ENCODE measurements at places on chromosomes 3 and 15.

- DNase-seq, result no peak
These were observed 57.9 kb downstream of the RORA start for GRCh38 chr15:61171209-61171608.

DNA sequence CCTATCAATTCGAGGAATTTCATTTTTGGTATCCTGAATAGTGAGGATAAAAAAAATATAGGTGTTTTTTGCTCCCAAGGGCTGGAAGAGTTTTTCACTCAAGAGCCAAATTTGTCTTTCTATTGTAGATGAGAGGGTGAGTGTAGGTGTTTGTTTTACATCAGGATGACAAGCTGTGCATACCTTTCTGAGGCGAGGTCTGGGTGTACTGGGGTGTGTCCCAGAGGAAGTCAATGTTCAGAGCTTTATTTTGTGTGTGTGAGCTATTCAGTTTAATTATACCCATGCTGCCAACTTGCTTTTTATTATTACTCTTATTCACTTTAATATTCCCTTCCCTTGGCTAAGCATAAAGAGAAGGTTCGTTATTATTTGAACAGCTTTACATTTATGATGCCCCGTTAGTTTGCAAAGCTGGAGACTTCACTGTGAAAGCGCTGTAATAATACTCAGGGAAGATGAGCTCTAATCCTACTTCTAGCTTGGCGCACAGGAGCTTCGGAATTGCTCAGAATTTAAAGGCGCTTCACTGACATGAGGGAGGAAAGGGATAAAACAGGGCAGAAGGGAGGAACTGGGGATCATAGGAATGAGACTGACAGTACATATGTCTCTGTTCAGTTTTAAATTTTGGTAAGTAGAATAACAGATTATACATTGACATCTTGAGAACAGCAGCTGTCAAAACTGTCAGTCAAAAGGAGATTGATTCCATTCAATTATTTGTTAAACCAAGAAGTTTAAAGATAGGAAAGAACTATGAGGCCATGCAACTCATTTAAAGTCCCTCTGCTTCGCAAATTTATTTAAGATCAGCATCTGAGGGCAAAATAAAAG, 117.7 kb upstream of the TP63 start:
- DNase-seq, result no peak

- peak; percentile 26 for DNase-seq
These were observed at the start of gene PLCD1 for GRCh38 chr3:38029400-38030125. Gene PLCD1, minus strand, starts transcription at chr3:38029642. Its CDS starts 103 bp downstream, at chr3:38029539.

DNA sequence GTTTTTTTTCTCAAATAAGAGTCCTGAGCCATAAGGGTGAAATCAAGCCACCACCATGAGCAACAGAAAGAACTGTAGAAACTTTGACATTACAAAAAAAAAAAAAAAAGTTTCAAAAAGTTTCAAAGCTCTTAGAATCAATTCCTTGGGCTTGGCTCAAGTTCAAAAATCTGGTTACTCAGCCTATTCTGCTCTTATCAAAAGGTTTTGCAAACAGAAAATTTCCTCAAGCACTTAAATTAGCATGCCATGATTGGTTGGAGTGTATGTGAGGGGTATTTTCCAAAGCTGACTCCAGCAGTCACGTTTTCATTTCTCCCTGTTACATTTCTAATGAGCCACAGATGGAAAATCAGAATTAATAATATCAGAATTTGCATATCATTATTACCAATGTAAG, 12.1 kb upstream of the PEX5L start:
- no peak for DNase-seq

- DNase-seq, result no peak
These were observed 77.5 kb downstream of the IGF1R start for GRCh38 chr15:98725874-98726273.

DNA sequence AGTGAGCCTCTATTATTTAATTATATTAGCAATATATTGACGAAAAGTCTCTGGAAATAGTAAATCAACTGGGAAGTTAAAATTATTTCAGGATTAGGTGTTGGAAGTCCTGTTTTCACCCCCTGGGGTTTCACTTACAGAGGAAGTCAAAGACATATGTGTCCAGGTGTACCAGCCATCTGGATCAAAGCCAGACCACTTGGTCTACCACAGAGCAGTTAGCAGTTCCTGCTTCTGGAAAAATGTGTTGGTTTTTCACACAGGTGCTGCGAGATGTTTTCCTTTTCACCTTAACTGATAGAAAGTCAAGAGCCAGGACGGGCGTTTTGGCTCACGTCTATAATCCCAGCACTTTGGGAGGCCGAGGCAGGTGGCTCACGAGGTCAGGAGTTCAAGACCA, 13.1 kb downstream of the MME start:
- no peak for DNase-seq

- no peak for DNase-seq
These were observed 512.6 kb upstream of the NAALADL2 start for GRCh38 chr3:174346571-174346970.

DNA sequence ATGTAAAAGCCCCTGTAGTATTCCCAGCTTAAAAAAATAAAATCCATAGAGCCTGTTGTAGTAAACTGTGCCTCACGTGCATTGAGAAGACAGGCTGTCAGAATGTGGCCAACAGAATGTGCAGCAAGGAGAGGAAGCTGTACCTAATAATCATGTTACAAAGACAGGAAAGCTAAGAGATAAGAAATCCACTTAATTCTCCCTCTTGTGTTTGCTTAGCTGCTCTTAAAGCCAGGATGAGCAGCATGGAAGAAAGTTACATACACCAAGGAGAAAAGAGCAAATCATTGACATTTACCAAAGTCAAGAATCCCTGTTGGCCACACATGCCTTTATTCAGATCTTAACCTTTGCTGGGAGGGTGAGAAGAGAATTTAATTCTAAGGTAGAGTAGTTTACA, 85.9 kb downstream of the TNIK start:
- DNase-seq, result no peak

DNA sequence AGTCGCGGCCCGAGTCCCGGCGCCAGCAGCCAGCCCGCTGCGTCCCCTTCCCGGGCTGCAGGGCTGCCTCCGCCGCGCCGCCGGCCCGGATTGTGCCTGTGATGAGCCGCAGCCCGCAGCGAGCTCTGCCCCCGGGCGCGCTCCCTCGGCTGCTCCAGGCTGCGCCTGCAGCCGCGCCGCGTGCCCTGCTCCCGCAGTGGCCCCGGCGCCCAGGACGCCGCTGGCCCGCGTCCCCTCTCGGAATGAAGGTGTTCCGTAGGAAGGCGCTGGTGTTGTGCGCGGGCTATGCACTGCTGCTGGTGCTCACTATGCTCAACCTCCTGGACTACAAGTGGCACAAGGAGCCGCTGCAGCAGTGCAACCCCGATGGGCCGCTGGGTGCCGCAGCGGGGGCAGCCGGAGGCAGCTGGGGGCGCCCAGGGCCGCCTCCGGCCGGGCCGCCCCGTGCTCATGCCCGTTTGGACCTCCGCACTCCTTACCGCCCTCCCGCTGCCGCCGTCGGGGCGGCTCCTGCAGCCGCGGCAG, 1.2 kb downstream of the CHST2 start:
- peak; percentile 33 for DNase-seq

GRCh38 chr3:138825336-138825735, 9.4 kb downstream of the PIK3CB start:
- DNase-seq, result no peak

DNA sequence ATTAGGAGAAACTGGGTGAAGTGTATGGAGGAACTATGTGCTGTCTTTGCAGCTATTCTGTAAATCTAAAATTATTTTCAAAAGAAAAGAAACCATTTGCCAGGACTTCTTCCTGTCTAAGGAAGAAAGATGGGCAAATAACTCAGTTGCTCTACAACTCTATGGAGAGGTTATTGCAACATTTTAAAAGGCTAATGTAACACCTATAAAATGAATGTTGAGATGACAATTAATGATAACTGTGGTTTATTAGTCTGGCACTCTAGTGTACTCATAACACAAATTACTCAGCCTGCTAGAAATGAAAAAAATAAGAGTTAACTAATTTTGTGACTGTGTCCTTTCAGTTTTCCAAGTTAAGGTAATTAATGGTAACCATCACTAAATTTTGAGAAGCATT, 32.3 kb downstream of the SLC4A7 start:
- no peak for DNase-seq

- DNase-seq, result no peak
These were observed 12.6 kb upstream of the ZBTB47 start for GRCh38 chr3:42640771-42641370.

DNA sequence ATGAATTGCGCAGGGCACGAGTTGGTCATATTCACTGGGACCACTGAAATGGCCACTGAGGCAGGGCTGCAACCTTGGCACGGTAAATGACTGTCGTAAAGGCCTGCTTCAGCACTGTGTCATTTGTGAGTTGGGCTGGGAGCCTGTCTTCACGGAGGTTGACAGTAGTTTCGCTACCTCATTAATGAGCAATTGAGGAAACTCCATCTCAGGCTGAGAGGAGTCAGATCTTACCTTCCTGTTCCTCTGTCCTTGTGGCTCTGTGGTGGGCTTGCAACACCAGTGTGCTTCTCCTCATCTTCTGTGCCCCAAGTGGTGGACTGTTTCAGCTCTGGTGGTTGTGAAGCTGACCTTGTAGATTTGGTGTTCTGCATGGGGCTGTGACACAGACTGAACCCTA, 80.1 kb upstream of the EIF1B start:
- DNase-seq, result no peak

DNA sequence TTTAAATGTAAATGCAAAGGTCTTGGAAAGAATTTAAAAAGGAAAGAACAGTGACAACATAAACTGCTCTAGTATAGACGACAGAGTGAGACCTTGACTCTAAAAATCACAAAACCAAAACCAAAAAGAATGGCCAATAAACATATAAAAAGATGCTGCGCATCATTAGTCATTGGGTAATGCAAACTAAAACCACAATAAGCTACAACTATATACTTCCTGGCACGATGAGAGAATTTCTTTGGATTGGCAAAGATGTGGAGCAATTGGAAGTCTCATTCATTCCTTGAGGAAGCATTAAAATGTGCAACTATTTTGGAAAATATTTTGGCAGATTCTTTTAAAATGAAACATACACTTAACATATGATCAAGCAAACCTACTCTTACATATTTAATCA, 98.7 kb upstream of the ZPLD1 start:
- no peak for DNase-seq

DNA sequence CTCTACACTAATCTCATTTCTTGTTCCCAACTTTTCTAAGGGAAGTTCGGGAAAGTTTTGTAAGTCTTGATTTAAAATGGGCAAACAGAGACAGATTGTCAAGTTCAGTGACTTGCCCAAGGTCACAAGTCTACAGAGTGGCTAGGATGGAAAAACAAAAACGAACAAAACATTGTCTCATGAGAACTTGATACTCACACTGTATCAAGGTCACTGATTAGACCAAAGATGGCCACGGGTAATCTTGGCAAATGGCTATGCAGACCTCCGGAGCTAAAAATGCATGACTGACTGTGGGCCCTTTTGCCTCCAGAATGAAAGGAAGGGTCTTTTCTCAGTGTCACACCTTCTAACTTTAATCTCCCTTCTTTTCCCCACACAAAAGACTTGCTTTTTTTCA, 460.9 kb downstream of the FOXP1 start:
- DNase-seq, result no peak

GRCh38 chr3:122598556-122598955, 21.1 kb downstream of the PARP15 start:
- DNase-seq, result no peak

DNA sequence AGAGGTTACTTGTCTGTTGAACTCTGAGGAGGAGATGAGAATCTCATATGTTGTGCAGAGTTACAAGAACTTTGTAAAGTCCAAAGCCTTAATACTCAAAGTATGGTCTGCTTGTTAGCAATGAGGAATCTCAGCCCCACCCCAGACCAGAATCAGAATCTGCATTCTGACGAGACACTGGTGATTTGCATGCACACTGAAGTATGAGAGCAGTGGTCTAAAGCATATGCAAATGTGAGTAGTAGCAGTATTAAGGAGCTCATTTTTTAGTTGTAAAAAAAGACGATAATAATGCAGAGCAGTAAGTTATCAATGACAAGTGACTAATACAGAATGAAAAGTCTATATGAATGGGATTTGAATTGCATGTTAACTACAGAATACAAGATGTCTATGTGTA, 327.7 kb downstream of the RYR3 start:
- DNase-seq, result no peak

GRCh38 chr15:89780601-89781000, 4.5 kb downstream of the MESP2 start:
- DNase-seq, result no peak

DNA sequence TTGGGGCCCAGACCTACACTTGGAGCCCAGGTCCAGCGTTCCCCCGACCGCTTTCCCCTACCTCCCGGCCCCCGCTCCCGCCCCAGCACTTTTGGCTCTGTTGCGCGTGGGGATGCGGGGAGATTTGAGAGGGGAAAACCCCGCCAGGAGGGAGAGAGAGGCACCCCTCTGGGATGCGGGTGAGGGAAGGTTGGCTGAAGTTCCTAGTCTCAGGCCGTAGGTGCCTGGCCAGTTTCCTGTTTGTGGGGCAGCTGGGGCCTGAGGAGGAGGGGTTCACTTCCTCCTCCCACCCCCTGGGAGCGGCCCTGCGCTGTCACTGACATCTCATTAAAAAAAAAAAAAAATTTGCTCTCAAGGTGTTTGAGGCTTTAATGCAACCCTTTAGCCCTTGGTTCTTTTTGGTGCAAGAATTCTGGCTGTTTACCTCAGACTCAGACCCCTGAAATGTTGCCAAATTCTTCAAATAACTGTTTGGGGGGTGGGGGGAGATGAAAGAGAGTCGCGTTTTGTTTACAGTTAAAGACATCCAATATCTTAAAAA, 2.6 kb downstream of the FAM43A start:
- DNase-seq, result no peak

DNA sequence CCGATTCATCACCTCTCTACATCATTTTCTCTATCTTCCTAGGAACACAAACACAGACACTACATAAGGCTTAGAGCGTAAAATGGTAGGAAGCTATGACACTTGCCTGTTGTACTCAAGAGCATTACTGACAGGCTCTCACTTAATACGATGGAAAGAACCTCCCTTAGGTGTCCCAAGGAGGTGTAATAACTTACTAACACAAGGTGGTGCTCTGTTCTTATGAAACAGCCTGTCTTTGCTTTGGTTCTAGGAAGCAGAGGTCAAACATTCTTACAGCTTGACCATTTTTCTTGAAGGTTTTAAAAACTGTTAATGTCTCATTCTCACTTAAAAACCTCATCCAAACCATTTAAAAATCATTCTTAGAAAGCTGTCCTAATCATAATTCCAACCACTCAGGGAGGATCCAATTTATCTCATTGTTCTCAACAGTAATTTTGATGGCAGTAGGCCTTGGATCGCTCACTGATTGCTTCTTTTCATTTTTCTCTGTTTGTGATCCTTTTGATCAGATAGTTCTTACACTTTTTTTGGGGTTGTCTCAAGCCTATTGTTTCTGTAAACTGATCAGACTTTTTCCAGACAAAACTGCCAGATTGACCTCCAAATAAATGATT, 317.8 kb upstream of the AGTR1 start:
- no peak for DNase-seq

- DNase-seq, result no peak
These were observed 36.4 kb downstream of the CCDC80 start for GRCh38 chr3:112604536-112604935.

- DNase-seq, result no peak
These were observed 358.5 kb downstream of the ZNF385D start for GRCh38 chr3:21392526-21392925.

- DNase-seq, result no peak
These were observed 243.3 kb upstream of the IGF1R start for GRCh38 chr15:98405013-98405412.

Data from activated CD4-positive, alpha-beta T cell treated with anti-CD3 and anti-CD28 coated beads, Interleukin-2, amount 50 U/mL, for 1 hour (primary cell).